Jurkat, Clone E6-1 (cell line): ENCODE measurements at places on chromosomes 13 and 19.
A peak's percentile ranks its signal among the peaks of the same experiment; 100 is the strongest.

GRCh38 chr19:14505488-14506239 lies 9.7 kb upstream of the GIPC1 start:
- DNase-seq = peak; percentile 60

DNA sequence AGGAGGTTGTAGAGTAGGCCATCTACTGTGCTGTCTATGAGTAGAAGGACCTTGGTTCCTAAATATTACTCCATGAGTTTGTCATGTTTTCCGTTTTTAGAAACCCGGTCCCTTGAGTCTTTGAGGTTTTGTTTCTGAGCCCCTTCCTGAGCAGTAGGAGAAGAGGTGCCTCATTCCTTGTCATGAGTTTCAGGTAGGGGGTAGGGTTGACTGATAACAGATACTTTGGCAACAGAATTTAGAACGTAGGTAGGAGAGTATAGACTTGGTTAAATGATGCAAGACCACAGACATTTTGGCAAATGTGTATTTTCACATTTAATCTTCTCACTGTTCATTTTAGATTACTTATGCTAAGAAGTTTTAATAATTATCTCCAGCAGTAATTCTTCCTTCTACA lies 24.6 kb downstream of the LMO7 start:
- DNase-seq = no peak

DNA sequence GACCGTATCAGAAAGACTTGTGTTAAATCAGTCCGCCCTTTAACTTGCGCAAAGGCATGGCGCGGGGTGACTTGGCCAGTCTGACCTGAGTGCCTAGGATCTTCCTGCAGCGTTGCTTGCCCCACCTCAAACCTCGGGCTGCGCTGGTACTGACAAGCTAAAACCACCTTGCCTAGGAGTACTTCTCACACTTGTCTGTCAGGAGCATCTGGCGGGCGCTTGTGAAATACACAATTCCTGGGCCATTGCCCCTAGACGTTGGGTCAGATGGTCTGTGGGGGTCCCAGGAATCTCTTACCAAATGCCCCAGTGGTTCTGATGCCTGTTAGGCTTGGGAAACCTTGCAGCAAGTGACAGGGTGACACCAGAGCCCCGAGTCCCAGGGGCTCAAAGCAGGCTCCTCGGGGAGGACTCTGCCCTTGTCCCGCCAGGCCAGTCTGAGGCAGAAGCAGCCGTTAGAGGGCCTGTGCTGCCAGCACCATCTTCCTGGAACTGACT lies 12.9 kb downstream of the CEBPG start:
- no peak for DNase-seq

GRCh38 chr19:43759515-43759914 lies 4.8 kb upstream of the SMG9 start:
- DNase-seq = no peak
